ENCODE measurements at places on chromosomes 7 and 10. TPM values are rescaled to one million over a fixed set of nuclear protein-coding genes. Genes with fewer than 3 reads are reported as not detected.
A peak's percentile ranks its signal among the peaks of the same experiment; 100 is the strongest.

DNA sequence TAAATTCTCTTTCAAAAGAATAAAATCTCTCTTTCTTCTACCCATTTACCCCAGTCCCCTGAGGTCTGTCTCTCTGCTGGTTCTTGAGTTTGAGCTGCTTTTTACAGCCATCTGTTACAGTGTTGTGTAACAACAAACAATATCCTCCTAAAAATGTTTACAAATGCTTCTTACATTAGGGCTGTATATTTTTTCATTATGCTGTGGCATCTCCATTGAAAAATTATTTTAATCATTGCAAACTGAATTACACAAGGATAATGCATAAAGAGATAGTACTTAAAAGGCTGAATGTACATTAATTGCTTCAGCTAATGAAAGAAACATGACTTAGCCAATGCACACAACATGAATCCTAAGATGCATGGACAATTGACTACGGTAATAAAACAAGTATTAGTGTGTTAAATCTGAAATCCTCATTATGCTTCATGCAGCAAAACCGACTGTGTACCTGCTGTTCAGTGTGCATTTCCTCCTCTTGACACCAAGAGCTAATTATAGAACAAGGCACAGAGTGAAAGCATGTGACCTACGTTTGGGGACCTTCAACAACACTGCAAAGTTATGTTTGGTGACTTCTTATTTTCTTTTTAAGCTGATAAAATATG lies 181.7 kb upstream of the RHOBTB1 start:
- H3K27ac ChIP-seq: no peak overlapping the region
- no peaks in the 10 kb centered on the region for H3K36me3 ChIP-seq
- H3K4me3 ChIP-seq: no peak overlapping the region
- peak; percentile 15 for DNase-seq

- peaks cover 13% of the 10 kb centered on the region for H3K4me1 ChIP-seq
- DNase-seq: no peak
- no peak overlapping the region for H3K4me3 ChIP-seq
- no peak overlapping the region for H3K27ac ChIP-seq
Measured at GRCh38 chr10:97325754-97326153, 6.7 kb downstream of the FRAT1 start.

DNA sequence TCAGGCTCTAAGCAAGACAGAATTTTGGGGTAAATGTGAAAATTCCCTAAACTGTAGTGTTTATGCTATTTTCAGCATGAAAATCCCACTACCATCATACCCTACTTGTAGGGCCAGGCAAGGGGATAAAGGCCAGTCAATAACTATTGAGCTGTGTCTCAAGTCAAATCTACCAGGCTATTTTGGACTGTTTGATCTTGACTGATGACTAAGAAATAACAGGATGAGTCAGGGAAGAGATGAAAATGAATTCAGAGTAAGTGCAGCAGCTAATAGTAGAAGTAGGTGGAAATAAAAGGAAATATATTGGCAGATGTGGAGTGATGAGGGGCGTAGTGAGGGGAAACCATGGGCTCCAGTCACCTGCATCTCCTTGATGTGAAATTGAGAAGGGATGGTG lies 225.8 kb upstream of the PHYHIPL start:
- no peaks in the 10 kb centered on the region for H3K27me3 ChIP-seq
- no peaks in the 10 kb centered on the region for H3K4me1 ChIP-seq
- no peak for DNase-seq

The FGL2 gene
- total RNA-seq: 126 TPM
